ENCODE measurements at places on chromosomes 5 and 9. TPM values are rescaled to one million over a fixed set of nuclear protein-coding genes. Genes with fewer than 3 reads are reported as not detected.
A peak's percentile ranks its signal among the peaks of the same experiment; 100 is the strongest.

GRCh38 chr5:122107016-122107415 lies 22.3 kb upstream of the ZNF474 start:
- H3K4me3 ChIP-seq: no peak overlapping the region
- no peaks in the 10 kb centered on the region for H3K36me3 ChIP-seq
- no peak overlapping the region for H3K27ac ChIP-seq
- H3K27me3 ChIP-seq: no peaks in the 10 kb centered on the region
- no peak for DNase-seq

- H3K4me3 ChIP-seq: no peak overlapping the region
- no peak overlapping the region for H3K27ac ChIP-seq
- H3K4me1 ChIP-seq: no peaks in the 10 kb centered on the region
- DNase-seq: no peak
- H3K36me3 ChIP-seq: peaks cover 5% of the 10 kb centered on the region
Measured at GRCh38 chr9:32010322-32010721, 374.1 kb upstream of the ACO1 start.

GRCh38 chr9:101951598-101951997 lies 213.2 kb upstream of the GRIN3A start:
- no peaks in the 10 kb centered on the region for H3K36me3 ChIP-seq
- no peak overlapping the region for H3K4me3 ChIP-seq
- no peaks in the 10 kb centered on the region for H3K4me1 ChIP-seq
- no peak for DNase-seq
- H3K27ac ChIP-seq: no peak overlapping the region

DNA sequence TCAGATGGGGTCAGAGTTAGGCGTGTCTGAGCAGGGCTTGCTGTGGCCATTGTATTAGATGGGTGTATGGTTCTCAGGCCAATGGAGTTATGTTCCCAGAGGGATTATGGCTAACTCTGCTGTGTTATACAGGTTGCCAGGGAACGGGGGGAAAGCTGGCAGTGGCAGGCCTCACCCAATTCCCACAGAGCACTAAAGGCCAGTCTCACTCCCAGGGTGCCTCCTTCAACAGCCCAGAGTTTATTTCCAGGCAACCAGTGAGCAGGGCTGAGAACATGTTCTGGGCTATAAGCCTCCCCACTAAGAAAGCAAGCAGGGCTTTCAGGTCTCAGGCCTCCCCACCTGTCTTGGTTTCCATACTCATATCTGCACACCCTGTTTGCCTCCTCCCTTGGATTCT lies 597.9 kb downstream of the ZNF608 start:
- H3K4me1 ChIP-seq: peaks cover 6% of the 10 kb centered on the region
- no peaks in the 10 kb centered on the region for H3K36me3 ChIP-seq
- no peak for DNase-seq
- H3K27ac ChIP-seq: no peak overlapping the region

Gene TOMM5
- 151 TPM for total RNA-seq

GRCh38 chr5:129906177-129906887 lies 2.1 kb downstream of the CHSY3 start:
- peak; percentile 59 for DNase-seq
- no peaks in the 10 kb centered on the region for H3K36me3 ChIP-seq
- H3K27me3 ChIP-seq: peaks cover 27% of the 10 kb centered on the region
- no peak overlapping the region for H3K27ac ChIP-seq
- peaks cover 24% of the 10 kb centered on the region for H3K4me1 ChIP-seq
- peak overlapping the region; percentile 84 for H3K4me3 ChIP-seq

Gene LIFR
- 3.7 TPM for total RNA-seq

Gene FBXW11
- total RNA-seq: 82.7 TPM

DNA sequence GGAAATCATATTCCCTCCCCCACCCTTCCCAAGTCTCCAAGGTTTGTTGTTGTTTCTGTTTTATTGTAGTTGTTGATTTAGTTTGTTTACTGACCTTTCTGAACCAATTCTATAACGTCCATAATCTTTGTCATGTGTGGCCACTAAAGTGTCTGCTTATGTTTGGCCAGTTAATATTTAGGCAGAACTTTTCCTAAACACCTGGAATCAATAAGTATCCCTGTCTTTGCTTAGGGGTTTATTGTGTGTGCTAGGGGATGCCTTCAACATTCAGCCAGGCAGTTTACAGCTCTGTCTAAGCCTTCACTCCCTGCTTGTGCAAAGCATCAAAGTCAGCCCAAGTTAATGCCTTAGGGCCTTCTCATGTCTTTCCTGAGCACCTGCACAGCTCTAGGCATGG lies 16.9 kb upstream of the LECT2 start:
- H3K27me3 ChIP-seq: no peaks in the 10 kb centered on the region
- H3K27ac ChIP-seq: no peak overlapping the region
- H3K4me3 ChIP-seq: no peak overlapping the region
- H3K4me1 ChIP-seq: peaks cover 23% of the 10 kb centered on the region
- no peaks in the 10 kb centered on the region for H3K36me3 ChIP-seq

GRCh38 chr9:27276193-27277030 lies 20.5 kb downstream of the EQTN start:
- H3K4me1 ChIP-seq: peaks cover 10% of the 10 kb centered on the region
- H3K36me3 ChIP-seq: no peaks in the 10 kb centered on the region
- DNase-seq: peak; percentile 70
- H3K27me3 ChIP-seq: no peaks in the 10 kb centered on the region
- H3K27ac ChIP-seq: peak overlapping the region; percentile 57
- H3K4me3 ChIP-seq: peak overlapping the region; percentile 2

Gene C5orf52
- total RNA-seq: not detected

Gene RPP25L
- total RNA-seq: 42.8 TPM

GRCh38 chr5:149320791-149321330 lies 24.4 kb upstream of the GRPEL2 start:
- peaks cover 38% of the 10 kb centered on the region for H3K4me1 ChIP-seq
- H3K4me3 ChIP-seq: peak overlapping the region; percentile 14
- H3K27me3 ChIP-seq: no peaks in the 10 kb centered on the region

DNA sequence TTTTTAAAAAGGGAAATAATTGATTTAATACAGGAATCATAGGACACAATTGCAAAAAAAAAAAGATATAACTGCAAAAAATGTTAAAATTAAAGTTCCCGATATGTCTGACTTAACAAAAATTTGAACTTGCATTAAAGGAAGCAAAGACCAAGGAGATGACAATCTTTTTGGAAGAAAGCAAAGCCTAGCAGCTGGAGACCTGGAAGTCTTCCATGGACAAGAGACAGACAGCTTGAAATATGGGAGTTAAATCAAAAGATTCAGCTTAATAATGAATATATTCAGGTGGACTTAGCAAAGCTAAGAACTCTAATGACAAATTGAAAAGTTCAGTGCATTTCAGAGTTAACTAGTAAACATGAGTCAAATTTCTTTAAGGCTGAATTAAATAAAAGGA lies 568.7 kb upstream of the RGMB start:
- no peaks in the 10 kb centered on the region for H3K27me3 ChIP-seq
- H3K36me3 ChIP-seq: no peaks in the 10 kb centered on the region
- no peak overlapping the region for H3K27ac ChIP-seq
- DNase-seq: no peak

GRCh38 chr5:171157775-171158174 lies 151.3 kb upstream of the TLX3 start:
- H3K4me3 ChIP-seq: no peak overlapping the region
- no peaks in the 10 kb centered on the region for H3K27me3 ChIP-seq
- no peaks in the 10 kb centered on the region for H3K36me3 ChIP-seq
- no peaks in the 10 kb centered on the region for H3K4me1 ChIP-seq

DNA sequence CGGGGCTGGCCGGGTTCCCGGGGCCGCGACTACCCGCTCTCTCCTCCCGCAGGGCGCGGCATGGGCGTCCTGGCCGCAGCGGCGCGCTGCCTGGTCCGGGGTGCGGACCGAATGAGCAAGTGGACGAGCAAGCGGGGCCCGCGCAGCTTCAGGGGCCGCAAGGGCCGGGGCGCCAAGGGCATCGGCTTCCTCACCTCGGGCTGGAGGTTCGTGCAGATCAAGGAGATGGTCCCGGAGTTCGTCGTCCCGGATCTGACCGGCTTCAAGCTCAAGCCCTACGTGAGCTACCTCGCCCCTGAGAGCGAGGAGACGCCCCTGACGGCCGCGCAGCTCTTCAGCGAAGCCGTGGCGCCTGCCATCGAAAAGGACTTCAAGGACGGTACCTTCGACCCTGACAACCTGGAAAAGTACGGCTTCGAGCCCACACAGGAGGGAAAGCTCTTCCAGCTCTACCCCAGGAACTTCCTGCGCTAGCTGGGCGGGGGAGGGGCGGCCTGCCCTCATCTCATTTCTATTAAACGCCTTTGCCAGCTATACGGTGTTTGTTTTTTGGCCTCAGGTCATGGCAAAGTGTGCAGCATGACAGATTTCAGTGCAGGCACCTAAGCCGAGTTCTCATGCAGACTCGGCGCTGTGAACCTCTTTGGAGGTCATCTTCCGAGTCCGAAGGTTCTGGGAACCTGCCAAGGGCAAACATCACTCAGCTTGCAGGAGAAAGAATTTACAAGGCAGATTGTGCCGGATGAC lies 516 bp downstream of the MRPL41 start:
- H3K36me3 ChIP-seq: peaks cover 28% of the 10 kb centered on the region
- H3K4me1 ChIP-seq: peaks cover 5% of the 10 kb centered on the region
- peak overlapping the region; percentile 49 for H3K27ac ChIP-seq
- no peaks in the 10 kb centered on the region for H3K27me3 ChIP-seq

Gene SLC45A2
- total RNA-seq: not detected

Gene HTR1A
- total RNA-seq: not detected

GRCh38 chr5:111694133-111694532 lies 62.9 kb downstream of the NREP start:
- H3K27me3 ChIP-seq: no peaks in the 10 kb centered on the region
- peaks cover 44% of the 10 kb centered on the region for H3K4me1 ChIP-seq
- DNase-seq: peak; percentile 96
- no peak overlapping the region for H3K27ac ChIP-seq
- H3K36me3 ChIP-seq: no peaks in the 10 kb centered on the region

All from MCF 10A (cell line).